ENCODE measurements at places on chromosomes 5 and 9. TPM values are rescaled to one million over a fixed set of nuclear protein-coding genes. Genes with fewer than 3 reads are reported as not detected.

The MAN2A1 gene
- polyA plus RNA-seq, result 16.2 TPM

The BARHL1 gene
- polyA plus RNA-seq, result not detected

The GPR150 gene
- 0.28 TPM for polyA plus RNA-seq

The SOX30 gene
- not detected for polyA plus RNA-seq

Data from endothelial cell of umbilical vein (primary cell).